ENCODE measurements at places on chromosomes 1 and 21.

DNA sequence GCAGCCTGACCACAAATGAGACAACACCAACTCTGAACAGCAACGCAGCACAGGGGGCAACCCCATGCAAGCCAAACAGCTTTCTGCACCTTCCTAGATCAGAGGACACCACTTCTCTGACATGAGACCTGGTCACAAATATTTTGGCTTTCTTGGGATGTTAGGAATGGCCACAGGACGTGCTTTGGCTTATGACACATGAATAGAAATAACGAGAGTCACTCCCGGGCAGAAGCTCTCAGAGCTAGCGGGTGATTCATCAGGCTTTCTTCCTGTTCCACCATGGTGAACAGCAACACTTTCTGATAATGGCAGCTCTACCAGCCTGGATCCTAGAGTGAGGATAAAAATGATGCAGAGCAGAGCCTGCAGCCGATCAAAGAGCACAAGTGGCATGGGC is 39.4 kb downstream of the PAFAH2 start:
- DNase-seq, result no peak

DNA sequence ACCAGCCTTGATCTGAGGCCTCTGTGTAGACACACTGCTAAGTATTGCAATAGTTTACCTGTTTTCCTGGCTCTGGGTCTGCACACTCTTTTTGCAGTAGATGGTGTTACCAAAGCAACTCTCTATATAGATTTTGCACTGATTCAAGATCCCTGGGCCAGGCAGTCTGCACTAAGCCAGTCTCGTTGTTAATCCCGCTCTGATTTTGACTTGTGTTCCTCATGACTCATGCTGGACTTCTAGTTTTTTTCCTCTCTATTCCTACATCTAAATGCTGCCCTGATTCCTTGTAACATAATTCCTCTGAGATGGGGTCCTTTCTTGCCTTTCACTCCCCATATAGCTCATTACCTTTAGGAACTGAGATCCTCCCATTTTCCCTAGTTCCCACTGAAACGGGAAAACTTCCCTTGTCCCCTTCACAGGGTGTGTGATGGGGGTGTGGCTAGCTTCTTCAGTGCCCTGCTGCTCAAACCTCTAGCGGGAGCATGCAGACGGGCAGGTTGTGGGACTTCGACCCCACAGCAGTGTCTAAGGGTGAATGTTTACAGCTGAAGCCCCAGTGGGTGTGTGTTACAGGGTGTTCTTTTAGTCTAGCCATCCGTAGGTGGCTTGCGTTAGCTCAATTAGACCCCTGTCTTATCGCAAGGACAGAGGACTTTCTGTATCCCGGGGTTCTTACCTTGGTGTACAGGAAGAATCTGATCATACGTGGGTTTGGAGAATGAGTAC is 106.5 kb upstream of the RAB3GAP2 start:
- DNase-seq, result no peak

- DNase-seq, result no peak
Observed at GRCh38 chr1:73673971-73674370, 524.0 kb downstream of the LRRIQ3 start.

- DNase-seq, result no peak
Observed at GRCh38 chr1:115706587-115707425, 61.7 kb downstream of the CASQ2 start.

- DNase-seq, result no peak
Observed at GRCh38 chr1:94463765-94464330, 45.7 kb downstream of the ABCD3 start.

GRCh38 chr1:193062698-193063463 is 3.5 kb downstream of the RO60 start:
- no peak for DNase-seq
